ENCODE measurements at places on chromosomes 12 and 14.
A peak's percentile ranks its signal among the peaks of the same experiment; 100 is the strongest.

DNA sequence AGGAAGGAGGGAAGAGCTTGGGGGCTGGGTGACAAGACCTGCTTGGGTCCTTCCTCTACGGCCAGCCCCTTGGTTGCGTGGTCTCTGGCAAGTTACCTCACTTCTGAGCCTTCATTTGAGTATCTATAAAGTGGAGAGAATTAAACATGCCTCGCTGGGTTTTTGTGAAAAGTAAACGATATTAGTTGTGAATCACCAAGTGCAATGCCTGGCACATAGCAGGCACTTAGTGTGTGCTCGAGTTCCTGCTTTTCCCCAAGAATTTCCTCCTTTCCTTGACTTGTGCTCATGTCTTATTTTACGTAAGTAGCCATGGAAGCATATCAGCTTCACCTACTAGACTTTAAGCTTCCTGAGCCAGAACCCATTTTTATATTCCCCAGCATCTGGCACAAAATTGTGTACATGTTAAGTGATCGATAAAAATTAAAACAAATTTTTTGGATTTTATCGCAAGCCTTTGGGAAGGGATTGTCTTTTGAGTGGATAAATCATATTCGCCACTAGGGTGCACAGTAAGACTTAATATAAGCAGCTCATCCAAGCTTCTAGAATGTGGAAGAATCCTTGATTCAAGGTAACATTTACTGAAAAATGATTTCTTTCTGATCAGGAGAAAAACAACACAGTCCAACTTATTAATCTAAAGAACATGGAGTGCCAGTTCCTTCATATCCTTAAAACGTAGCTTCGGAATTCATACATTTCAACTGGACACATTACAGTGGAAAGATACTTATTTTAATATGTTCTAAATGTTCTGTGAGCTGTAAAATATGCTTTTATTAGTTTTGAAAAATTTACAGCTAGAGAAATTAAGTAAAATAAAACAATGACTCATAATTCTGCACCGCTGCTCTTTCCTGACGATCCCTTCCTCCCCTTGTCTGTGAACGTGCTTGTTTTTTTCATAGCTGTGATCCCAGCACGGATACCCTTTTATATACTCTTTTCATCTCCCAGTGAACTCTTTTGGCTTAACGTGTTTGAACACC is 62.0 kb downstream of the SLC25A47 start:
- DNase-seq = peak; percentile 71

- no peak for DNase-seq
Observed at GRCh38 chr14:23776296-23776695, 140.1 kb downstream of the DHRS2 start.

DNA sequence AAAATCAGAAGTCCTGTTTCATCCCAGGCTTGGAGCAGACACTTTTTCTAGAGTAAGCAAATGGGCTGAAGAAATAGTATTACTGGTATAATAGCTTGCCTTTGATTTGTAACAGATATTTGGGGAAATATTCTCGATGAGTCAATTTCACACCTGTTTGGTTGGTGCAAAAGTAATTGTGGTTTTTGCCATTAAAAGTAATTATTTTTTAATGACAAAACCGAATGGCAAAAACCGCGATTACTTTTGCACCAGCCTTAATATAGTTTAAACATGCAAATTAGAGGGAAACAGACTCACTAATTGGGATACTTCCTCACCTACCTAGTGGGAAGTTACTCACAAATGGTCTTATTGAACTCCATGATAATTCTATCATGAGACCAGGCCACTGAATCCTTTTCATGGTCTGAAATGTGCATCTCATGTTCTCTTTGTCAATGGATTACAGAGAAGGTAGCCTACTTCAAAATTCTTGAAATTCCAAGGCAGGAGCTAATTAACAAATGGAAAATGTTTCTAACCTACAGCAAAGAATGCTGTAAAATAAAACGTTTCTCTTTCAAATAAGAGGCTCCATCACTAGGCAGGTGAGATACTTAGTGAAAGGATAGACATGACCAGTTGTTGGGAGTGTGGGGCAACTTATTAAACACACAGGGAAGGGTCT is 391.3 kb downstream of the EMP1 start:
- no peak for DNase-seq

DNA sequence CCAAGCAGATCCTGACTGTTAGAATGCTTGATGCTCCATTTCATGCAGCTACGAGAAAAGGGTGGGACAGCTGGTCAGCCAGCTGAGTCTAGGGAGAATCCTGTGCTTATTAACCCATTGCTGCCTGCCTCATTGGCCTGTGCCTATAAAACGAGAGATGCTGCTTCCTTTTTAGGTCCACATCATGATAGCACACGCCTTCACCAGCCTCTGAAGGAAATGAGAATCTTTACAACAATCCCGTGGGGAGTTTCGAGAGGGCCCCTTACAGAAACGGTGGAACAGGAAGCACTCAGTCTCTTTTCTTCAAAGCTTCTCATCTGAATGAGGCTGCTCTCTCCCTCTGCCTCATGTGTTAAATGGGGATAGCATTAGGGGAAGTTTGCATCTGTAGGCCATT is 147.3 kb upstream of the RFLNA start:
- DNase-seq = peak; percentile 75

- no peak for DNase-seq
Observed at GRCh38 chr12:89879766-89880165, 171.1 kb upstream of the ATP2B1 start.

GRCh38 chr14:68314642-68315041 is 478.2 kb downstream of the ZFP36L1 start:
- no peak for DNase-seq
